ENCODE measurements at places on chromosomes 4 and X.

GRCh38 chr4:90951037-90951436 is 823.8 kb downstream of the CCSER1 start:
- DNase-seq, result peak; percentile 88

DNA sequence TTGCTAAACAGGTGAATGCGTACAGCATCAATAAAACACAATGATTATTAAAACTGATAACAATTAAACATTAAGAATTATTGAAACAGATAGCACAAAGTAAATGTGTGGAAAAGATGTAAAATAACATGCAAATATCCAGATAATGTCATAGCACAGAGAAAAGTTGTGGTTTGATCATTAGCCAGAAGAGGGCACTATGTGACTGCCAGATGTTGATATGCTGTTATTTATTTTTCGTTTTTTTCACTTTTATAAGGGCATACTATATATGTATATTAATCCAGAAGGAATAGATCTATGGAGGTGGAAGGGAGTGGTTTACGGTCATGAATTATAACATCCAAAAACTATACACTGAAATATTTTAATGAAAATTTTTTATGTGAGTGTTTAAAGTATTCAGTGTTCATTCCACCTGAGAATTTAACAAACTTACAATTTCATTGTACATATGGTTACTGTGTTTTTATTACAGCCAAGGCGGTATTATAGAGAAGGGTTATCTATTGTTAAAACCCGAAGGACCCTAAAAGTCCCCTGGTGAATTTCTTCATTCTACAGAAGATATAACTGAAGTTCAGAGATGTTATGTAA is 211.9 kb upstream of the UGT8 start:
- DNase-seq, result peak; percentile 31

DNA sequence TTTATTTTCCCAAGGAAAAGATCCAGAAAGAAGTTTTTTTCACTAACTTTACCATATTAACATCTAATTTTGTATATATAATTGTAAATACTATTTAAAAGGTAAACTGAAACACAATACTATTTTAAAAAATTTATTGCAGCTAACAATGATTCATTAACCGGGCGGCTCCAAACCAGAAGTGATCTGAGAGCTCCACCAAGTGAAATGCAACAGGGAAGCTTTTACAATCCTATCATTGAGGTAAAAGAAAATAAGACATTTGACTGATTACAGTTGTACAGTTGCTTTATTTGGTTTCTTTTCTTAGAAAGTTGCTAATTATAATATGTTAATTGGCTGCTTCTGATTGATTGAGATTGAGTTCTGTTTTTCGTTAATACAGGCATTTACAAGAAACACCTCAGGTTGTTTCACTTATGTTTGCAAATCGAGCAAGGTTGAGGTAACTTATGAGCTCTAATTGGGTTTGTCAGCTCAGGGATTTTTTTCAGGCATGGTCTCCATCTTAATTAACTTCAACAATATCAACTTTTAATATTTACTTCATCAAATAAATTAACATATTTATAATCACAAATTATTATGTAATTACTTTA is 220.2 kb upstream of the UGT8 start:
- DNase-seq, result peak; percentile 74

GRCh38 chrX:135740681-135741149 is 27.3 kb downstream of the CT45A1 start:
- DNase-seq, result no peak

DNA sequence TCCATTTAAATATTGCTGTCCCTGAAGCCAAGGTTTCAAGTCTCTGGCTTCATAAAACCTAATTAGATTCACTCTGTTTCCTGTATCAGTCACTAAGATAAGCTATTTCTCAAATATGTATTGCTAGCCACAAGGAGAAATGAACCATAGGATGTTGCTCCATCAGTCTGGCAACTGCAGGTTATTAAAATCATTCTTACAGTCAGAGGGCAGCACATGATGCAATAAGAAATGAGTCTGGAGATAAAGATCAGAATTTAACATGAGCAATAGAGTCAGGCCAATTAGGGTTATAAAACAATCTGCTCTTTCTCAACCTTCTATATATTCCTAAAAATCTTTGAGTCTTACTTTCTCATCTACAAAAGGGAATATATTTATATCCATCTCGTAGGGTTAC is 7.2 kb downstream of the PRKG2 start:
- DNase-seq, result peak; percentile 95

GRCh38 chr4:145618210-145618931 is 814 bp upstream of the MMAA start:
- no peak for DNase-seq

Measured in fibroblast of lung (primary cell).